ENCODE measurements at places on chromosomes 2 and 18. TPM values are rescaled to one million over a fixed set of nuclear protein-coding genes. Genes with fewer than 3 reads are reported as not detected.
A peak's percentile ranks its signal among the peaks of the same experiment; 100 is the strongest.

The POTEI gene
- total RNA-seq, result not detected

The ALPI gene
- not detected for total RNA-seq

The SAG gene
- total RNA-seq, result not detected

GRCh38 chr18:7856733-7857132, 289.6 kb downstream of the PTPRM start:
- DNase-seq, result no peak

DNA sequence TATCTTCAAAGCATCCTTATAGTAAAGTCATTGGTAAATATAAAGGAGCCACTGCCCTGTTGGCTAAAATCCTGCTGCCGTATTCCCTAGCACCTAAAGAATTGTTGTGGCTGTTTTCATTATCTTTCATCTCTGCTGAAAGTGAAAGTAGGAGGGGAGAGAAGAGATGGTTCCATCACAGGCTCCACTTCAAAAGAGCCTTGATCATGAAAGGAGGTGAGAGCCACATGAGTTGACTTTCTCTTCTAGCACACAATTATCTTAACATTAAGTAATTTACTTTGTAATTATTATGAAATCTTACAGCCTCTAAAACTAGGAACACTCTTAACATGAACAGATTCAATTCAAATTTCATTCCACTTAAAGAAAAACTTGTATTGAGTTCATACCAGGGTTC, 1050.9 kb upstream of the LRRTM1 start:
- no peak for DNase-seq

DNA sequence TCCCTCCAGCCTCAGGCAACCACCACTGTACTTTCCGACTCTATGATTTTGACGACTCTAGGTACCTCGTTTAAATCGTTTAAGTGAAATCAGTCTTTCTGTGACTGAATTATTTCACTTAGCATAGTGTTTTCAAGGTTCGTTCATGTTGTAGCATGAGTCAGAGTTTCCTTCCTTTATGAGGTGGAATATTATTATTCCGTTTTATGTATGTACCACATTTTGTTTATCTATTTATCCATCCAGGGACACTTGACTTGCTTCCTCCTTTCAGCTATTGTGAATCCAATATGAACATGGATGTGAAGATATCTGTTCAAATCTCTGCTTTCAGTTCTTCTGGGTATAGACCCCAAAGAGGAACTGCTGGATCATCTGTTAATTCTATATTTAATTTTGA, 19.1 kb downstream of the IL1R2 start:
- no peak for DNase-seq

The MAP4K4 gene
- total RNA-seq, result 134 TPM

GRCh38 chr2:60872510-60872928, 8.9 kb upstream of the REL start:
- DNase-seq, result no peak

The TGFBRAP1 gene
- 24.1 TPM for total RNA-seq

The GNAL gene
- 14.7 TPM for total RNA-seq

DNA sequence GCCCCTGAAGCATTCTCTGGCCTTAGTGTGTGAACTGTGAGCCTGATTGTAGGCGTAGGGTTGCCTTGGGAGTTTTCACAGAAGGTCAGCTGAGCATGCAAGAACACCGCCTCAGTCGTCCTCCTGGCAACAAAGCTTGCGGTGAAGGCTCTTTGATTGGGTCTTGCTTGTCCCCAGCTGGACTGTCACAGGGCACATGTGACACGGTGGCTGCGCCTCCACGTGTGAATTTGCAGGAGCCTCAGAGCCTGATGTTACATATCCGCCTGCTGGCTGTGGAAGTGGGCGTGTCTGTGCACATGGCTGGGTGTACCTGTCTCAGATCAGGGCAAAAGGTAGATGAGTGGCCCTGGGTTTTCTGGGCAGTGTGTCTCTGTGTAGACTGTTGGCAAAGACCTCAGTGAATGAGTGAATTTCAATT, 228.7 kb downstream of the HAUS1 start:
- DNase-seq, result no peak

The MGAT4A gene
- total RNA-seq, result 5.8 TPM

GRCh38 chr2:173350383-173350782, 4.3 kb upstream of the CDCA7 start:
- no peak for DNase-seq

The RGPD3 gene
- 0.14 TPM for total RNA-seq

- no peak for DNase-seq
Measured at GRCh38 chr2:28833740-28834470, 23.3 kb downstream of the SPDYA start.

- DNase-seq, result no peak
Measured at GRCh38 chr2:32342801-32343200, 14.0 kb upstream of the BIRC6 start.

GRCh38 chr2:231199219-231199618, 788 bp downstream of the ARMC9 start:
- DNase-seq, result no peak

GRCh38 chr2:19955544-19956422, 34.1 kb downstream of the WDR35 start:
- DNase-seq, result peak; percentile 34

GRCh38 chr2:106257135-106257534, 63.0 kb upstream of the UXS1 start:
- DNase-seq, result no peak

DNA sequence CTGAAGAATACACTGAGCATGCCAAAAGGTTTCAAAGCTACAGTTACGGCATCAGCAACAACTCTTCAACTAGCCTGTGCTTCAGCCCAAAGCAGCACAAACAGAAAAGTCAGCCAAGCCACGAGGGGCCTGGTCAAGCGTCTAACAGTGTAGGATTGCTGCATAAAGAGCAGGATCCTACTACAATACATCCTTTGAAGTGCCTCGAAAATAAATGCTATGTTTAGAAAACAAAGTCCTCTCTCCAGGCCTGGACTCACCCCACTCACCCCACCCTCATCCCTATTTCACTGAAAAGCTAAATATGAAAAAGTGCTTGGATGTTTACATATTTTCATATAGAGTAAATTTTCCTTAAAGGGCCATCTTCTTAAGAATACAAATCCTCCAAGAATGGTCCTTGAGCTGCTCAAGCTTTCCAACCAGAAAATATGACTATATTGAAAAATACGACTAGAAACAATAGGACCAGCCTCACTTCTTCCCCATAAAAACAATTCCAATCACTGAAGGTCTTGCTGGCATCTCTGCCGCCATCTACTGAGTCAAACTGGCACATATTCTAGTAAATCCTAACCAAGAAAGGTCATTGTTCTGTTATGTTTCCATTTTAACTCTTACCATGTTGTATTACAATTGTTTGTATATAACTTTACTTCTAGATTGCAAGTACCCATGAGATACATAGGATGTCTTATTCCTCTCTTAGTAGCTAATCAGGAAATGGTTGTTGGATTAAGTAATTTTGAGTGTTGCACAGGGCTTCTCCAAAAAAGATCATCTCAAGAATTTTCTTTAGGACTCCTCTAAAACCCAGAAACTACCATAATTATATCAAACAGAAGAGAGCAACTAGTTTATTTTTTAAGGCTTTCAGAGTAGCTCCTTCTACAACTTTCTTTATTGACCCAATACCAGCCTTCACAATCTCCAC, 63.6 kb downstream of the CLHC1 start:
- DNase-seq, result no peak

The KIF5C gene
- total RNA-seq, result 7.0 TPM

DNA sequence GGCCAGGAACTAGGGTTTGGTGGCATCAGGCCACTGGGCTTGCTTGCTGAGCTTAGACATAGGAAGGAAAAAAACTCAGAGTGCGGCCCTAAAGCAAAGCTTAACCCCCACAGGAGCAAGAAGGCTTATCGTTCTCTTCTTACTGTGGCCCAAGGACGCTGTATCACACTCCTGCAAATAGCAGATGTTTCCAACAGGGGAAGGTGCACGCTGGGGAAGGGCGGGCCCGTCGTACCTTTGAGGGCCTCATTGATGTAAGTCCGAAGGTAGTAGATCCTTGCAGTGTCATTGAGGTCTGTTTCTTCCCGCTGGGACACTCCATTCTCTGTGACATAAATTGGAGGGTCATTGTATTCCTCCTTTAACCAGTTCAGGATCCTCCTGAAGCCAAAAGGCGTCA, 46.6 kb downstream of the LCT start:
- DNase-seq, result no peak

The RESP18 gene
- total RNA-seq, result not detected

DNA sequence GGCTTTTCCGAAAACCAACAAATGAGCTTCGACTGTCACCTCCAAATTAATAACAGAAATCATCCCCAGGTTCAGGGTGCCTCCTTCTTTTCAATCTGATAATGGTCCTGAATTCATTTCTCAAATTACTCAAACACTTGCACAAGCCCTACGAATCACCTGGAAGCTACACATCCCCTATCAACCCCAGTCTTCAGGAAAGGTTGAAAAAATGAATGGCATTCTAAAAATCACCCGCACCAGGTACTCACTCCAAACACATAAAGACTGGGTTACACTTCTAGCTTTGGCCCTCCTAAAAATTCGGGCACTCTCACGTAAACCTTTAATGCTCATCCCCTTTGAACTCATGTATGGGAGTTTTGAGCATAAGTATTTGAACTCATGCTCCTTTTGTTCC, 23.9 kb downstream of the EIF2AK2 start:
- DNase-seq, result no peak

- no peak for DNase-seq
Measured at GRCh38 chr18:48841381-48842258, 109.1 kb downstream of the SMAD7 start.

GRCh38 chr2:63018439-63018838, 32.2 kb upstream of the OTX1 start:
- no peak for DNase-seq

DNA sequence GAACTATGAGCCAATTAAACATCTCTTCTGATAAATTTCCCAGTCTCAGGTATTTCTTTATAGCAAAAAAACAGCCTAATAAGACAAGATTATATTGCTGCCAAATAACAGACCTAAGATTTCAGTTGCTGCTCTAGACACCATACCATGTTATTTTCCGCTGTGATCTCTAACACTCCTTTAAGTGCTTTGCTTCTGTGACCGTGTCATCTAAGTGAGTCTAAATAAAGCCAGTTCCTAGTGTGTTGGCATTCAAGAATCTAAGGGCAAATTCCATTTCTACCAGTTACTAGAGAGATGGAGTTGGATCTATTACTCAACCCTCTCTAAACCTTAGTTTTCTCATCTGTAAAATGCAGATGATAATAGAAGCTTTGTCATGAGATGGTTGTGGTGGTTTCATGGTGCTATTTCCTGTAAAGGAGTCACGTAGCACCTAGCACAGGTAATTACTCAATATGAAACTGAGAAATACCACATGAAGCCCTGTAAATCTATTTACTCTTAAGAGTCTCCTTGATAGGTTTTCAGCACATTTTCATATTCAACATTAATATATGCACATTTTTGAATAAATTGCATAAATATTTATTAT, 40.5 kb downstream of the SPHKAP start:
- DNase-seq, result no peak

The CHCHD5 gene
- 36.5 TPM for total RNA-seq

GRCh38 chr2:239523954-239524330, 123.1 kb upstream of the HDAC4 start:
- peak; percentile 12 for DNase-seq

DNA sequence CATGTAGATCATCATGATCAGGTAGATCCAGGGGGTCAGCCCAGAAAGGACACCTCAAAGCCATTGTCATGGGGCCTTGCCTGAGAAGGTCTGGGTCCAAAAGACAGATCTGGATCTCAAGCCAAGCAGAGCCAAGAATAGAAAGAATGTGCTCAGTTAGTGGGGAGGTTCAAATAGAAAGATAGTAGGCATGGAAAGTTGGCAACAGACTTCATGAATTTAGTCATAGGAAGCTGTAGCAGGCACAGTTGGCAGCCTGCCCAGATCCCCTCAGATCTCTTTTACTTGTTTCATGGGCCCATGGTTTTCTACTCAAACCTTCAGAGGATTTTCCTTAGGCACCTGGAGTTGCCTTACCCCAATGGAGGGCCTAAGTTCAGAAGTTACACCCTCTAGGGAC, 767.0 kb downstream of the SLC4A3 start:
- no peak for DNase-seq

The CPLX4 gene
- not detected for total RNA-seq

DNA sequence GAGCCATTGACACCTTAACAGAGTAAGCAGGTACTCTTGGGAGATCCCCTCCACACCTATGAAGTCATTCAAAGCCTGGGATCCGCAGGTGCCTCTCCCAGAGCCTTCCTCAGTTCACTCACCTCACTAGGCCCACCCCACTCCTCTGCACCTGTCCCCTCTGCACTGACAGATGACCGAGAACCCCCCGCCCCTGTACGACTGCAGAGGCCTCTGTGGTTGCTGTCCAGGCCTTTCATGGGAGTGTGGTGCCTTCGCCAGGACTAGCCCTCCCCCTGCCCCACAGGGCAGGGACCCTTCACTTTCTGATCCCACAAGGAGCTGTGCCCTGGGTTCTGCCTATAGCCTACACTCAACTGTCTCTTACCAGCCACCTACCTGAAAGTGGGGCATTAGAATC, 238.5 kb downstream of the ZBTB7C start:
- DNase-seq, result no peak

GRCh38 chr2:182821182-182821581, 45.3 kb downstream of the FRZB start:
- no peak for DNase-seq

DNA sequence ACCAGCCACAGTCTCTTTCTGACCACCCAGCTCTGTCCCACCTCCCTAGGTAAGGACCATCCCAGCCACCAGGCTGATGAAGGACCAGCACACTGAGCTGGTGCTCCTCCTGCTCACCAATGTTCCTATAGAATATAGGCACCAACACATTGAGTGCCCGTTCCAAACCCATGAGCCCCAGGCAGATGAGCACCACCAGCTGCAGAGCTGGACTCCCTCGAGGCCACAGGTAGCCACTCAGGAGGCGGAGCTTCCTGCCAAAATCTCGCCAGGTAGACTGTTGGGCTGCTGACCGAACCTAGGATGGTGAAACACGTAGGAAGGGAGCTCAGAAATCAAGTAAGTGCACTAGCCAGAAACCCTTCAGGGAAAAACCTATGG, 2.2 kb downstream of the ABCB6 start:
- no peak for DNase-seq

GRCh38 chr18:64116571-64117175, 32.2 kb downstream of the LINC00305 start:
- DNase-seq, result no peak

- no peak for DNase-seq
Measured at GRCh38 chr18:55337908-55338521, 250.0 kb downstream of the TCF4 start.

The ZNF396 gene
- 3.3 TPM for total RNA-seq

DNA sequence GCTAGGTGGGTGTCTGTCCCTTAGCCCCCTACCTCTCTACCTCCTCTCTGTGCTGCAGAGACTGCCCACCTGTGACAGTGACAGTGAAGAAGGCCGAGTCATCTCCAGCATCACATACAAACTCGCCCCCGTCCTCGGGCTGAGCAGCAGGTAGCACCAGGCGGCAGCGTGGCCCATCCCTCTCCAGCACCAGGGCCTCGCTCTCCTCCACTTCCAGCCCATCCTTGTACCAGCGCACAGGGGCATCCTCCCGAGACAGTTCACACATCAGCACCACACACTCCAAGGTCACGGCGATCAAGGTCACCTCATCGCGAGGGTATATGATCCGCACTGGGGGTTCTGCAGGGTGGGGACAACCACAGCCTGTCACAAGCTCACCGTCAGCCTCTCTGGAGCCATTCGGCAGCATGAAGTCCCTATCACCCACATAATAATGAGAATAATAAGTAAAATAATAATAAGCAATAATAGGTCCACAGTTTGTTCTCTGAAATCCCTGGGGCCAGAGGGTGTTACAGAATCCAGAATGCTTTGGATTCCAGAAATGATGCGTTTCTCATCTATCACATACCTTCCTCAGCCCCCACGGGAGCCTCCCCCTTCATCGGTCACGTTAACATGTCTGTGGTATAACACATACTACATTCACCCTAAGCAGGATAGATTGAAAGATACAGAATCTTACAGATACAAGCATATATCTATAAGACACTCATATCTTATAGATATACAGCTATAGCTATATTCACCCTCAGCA, 12.0 kb downstream of the OBSL1 start:
- no peak for DNase-seq
